ENCODE measurements at places on chromosomes 2 and 18.

DNA sequence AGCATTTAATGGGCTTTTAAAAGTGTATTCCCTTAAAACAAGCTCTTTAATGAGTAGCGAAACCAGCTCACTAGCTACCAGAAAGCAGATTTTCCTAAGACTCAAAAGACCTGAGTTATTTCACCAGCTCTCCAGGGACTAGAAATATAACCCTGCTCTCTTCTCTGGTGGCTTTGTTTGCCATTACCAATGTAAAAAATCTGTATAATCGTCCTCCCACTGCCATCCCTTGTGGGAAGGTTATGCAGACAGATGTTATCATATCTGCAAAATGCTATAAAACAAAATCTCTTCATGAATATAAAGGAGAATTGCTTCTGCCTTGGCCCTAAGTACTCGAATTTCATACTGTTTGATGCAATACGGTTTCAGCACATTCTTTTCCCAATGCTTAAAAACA is 335.2 kb downstream of the NUP35 start:
- DNase-seq = no peak

- no peak for DNase-seq
These were observed 31.5 kb downstream of the SESTD1 start for GRCh38 chr2:179233083-179233490.

DNA sequence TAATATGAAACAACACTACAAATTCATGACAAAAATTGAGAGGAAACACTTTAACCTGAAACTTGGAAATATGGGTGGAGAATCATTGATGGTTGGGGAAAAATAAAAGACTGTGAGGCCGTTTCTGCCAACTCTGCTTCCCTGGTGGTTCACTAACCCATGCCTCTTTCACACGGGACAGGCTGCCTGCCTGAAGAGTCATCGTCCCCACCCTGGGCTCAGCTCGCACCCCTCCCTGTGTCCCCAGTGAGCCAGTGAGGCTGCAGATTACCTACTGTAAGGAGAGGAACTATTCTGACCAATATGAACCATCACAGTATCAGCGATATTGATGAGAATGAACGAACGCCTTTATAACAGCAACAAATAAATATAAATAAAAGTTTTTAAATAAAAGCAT is 357.8 kb upstream of the CDH20 start:
- no peak for DNase-seq

DNA sequence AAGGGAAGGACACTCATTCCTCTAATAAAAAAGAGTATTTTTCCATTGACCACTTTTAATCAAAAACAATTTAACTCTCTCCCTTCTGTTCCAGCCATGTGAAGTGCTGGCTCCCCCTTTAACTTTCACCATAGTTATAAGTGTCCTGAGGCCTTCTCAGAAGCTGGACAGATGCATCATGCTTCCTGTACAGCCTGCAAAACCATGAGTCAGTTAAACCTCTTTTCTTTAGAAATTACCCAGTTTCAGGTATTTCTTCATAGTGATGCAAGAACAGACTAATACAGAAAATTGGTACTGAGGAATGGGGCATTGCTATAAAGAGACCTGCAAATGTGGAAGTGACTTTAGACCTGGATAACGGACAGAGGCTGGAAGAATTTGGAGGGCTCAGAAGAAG is 643.6 kb upstream of the DDX18 start:
- no peak for DNase-seq

GRCh38 chr2:64491426-64491825 is 32.7 kb upstream of the AFTPH start:
- no peak for DNase-seq

DNA sequence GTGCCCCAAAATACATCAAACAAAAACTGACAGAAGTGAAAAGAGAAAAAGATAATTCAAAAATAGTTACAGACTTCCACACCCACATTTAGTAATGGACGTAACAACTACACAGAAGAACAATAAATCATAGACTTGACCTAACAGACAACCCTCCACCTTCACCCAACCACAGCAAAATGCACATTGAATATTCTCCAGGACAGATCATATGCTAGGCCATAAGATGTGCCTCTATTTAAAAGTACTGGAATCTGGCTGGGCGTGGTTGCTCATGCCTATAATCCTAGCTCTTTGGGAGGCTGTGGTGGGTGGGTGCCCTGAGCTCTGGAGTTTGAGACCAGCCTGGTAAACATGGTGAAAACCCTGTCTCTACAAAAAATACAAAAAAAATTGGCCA is 20.0 kb downstream of the SLC66A2 start:
- DNase-seq = no peak

DNA sequence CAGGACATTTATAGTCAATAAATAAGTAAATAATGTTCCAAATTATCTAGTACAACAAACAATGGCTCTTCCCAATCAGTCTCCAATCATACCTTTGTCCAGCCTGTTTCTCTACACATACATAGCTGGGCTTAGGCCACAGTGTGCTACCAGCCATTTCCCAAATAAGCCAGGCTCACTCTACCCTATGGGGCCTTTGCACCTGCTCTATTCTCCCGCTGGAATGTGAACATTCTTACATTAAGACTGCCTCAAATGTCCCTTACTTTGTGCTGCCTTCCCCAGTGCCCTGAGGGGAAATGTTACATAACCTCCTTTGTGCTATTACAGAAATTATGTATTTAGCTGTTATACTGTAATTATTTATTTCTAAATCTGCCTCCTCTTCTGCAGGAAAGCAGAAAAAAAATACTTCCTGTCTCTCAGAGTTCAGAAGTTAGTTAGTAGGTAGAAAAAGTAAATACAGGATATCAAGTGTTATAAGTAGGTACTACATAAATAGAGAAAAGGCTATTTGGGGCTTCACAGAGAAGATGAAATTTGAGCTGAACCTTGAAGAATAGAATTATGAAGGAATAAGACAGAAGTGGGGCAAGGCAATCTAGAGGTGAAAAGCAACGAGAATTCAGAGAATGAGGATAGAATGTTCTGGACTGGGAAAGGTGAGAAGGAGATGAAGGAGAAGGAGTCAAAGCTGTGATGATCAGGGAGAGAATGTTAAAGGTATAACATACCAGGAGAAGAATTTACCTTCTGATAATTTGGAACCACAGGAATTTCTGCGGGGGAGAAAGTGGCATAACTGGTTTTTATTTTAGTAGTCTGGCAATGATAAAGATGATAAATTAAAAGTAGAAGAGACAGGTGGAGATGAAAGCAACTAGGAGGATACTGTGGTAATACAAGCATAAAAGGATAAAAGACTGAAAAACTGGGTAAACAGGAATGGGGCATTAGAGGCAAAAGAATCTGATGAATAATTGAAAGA is 37.0 kb downstream of the ROCK1 start:
- DNase-seq = no peak

DNA sequence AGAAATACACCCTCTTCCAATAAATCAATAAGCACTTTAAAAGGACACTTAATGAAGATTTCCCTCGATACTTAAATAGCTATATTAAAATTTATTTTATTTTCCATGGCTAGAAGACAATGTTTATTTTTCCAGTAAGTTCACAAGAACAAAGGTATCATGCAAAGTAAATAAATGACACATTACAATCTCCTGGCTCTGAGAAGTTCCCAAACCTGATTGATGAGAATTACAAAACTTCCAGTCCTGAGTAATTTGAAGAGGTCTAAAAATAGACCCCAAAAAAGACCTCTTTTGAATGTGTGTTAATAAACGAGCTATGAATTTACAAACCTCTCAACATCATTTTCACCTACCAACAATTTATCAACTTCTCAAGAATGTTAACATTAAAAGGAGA is 1.5 kb upstream of the PEX13 start:
- DNase-seq = no peak

- no peak for DNase-seq
These were observed 124.5 kb downstream of the CMPK2 start for GRCh38 chr2:6741229-6741628.

GRCh38 chr2:241903121-241904010 is 33.8 kb downstream of the RTP5 start:
- no peak for DNase-seq

DNA sequence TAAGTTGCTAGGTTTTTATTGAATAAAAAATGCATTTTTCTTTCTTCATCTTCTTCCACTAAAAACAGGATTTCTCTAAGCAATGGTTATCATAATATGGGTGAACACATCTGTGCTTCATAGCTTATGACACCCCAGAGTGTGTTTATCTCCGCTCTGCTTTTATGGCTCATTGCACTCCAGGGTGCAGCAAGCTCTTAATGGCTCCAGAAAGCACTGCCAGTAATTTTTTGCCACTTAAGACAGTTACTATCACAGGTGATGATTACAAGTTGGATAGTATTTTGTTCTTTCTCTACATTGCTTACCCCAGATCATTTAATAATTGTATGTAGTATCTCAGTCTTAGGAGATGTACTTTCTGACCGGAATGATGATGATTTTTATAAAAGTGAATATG is 239.3 kb upstream of the CDH20 start:
- DNase-seq = no peak

DNA sequence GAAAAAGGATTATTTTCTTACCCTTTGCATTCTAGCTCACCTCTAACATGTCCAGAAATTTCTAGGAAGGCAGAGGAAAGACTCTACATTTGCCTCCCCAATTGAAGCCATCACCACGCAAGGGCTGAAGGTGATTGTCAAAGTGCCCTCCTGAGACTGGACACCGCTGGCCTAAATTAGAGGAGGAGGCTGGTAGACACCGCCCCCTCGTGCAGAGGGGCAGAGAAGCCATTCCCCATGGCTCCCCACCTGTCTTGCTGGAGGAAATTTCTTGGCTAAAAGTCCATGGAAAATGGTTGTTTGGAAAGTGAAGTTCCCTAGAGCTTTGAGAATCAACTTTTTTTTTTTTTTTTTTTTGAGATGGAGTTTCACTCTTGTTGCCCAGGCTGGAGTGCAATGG is 31.3 kb upstream of the CREB1 start:
- no peak for DNase-seq

DNA sequence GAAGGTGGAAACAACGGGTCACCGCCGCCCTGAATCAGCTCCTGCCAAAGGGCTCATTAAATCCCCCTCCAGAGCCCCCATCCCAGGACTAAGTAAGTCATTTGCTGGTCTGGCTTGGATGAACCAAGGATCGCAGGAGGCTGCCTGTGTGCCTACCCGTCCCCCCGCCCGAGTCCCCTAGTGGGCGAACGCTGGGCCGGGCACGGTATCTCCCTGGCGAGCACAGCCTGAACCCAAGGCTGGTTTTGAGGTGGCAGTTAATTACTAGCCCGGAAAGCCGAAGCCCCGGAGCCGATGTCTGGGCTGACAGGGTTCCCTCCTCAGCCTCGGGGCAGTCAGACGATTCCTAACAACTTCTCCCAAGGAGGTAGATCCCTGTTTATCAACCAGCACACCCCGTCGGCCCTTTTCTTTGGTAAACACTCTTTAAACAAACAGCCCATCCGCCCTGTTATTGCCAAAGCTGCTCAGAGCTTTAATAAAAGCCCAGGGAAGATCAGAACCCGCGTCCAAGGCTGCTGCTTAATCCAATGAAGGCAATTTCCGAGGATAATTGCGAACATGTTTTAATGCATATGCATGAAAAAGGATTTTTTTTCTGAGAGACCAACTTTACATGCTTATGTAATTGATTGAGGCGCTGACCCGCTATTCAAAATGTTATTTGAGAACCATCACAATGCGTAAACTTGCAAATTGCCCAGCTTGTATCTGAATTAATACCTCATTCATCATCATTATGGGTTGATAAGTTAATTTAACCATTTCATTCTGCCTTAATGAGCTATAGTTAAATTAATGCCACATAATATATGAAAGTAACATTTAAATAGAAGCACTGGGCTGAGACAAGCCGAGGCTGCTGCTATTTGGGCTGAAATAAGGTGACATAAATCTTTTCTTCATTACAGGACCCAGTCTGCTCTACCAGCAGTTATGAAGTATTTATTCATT is 10.5 kb downstream of the EVX2 start:
- no peak for DNase-seq

- no peak for DNase-seq
These were observed 365.6 kb upstream of the UBE2E3 start for GRCh38 chr2:180614776-180615175.

GRCh38 chr2:8481463-8482009 is 200.3 kb upstream of the ID2 start:
- no peak for DNase-seq

GRCh38 chr2:62412347-62412742 is 93.7 kb downstream of the TMEM17 start:
- DNase-seq = no peak

DNA sequence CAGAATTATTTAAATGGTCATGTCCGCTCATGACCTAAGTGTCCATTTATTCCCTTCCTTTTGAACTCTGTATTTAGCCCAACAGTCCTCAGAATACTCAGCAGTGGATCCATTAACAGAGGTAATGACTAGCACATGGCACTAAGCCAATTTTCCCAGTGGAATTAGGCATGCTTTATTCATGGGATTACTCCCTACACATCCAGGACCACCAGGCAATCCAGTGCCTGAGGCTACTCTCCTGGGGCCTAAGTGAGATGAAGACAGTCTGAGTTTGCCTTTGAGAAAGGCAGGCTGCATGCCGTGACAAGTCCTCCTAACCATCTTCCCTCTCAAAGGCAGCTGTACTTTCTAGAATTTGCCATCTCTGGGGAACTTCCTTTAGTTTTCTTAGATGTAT is 128.6 kb downstream of the SPOPL start:
- DNase-seq = no peak

GRCh38 chr18:71798986-71799673 is 745.0 kb downstream of the CBLN2 start:
- DNase-seq = no peak

DNA sequence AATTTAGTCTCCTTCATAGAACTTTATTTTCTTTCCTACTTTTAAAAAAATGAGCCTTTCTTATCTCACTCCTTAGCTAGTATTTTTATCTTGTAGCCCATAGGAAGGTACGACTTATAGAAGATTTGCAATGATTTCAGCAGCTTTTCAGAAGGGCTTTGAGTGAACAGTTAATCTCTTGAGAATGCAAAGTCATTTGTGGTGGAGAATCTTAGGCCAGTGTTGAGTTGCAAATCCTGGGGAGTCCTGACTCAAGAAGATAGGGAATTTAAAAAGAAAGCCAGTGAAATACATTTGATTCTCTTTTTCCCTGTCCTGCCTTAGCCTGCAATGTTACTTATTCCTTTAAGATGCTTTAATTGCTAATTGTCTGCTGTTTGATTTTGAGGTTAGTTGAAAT is 33.6 kb downstream of the LYPD6 start:
- no peak for DNase-seq

- DNase-seq = no peak
These were observed 18.1 kb downstream of the VIL1 start for GRCh38 chr2:218436992-218437391.

GRCh38 chr2:165864296-165864695 is 70.2 kb upstream of the GALNT3 start:
- no peak for DNase-seq

DNA sequence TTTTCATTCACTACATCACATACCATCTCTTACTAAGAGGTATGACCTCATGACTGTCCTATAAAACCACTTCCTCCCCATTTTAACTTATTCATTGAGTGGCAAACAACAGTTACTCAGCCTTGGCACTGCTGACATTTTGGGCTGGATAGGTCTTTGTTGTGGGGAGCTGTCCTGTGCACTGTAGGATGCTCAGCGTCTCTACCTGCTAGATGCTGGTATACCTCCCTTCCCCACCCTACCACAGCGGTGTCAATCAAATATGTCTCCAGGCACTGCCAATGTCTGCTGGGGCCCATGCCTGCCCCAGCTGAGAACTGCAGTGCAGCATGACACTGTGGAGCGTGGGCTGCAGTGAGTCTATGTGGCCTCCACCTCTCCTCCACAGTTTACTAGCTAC is 76.3 kb upstream of the MGAT4A start:
- no peak for DNase-seq

- DNase-seq = no peak
These were observed 382.0 kb downstream of the SOX11 start for GRCh38 chr2:6074089-6074643.

GRCh38 chr2:67256892-67257291 is 140.2 kb upstream of the ETAA1 start:
- DNase-seq = no peak

- DNase-seq = no peak
These were observed 507 bp downstream of the CNNM4 start for GRCh38 chr2:96760986-96761832.
